GM12864 (cell line): ENCODE measurements at places on chromosomes 6 and 20.

GRCh38 chr20:3208786-3209256 lies 477 bp upstream of the ITPA start:
- DNase-seq, result no peak

DNA sequence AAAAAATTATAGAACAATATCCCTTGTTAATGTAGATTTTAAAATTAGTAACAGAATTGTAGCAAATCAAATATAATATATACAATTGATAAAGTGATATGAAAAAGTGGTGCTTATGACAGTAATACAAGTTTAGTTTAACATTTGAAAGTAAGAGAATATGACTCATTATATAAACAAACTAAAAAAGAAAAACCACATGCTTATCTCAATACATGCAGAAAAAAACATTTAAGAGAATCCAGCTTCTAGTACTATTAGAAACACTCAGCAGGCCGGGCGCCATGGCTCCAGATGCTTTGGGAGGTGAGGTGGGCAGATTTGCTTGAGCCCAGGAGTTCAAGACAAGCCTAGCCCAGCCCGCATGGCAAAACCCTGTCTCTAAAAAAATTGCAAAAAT lies 60.7 kb upstream of the LAMA2 start:
- no peak for DNase-seq

- DNase-seq, result no peak
Measured at GRCh38 chr6:140729521-140729920, 1355.1 kb upstream of the CITED2 start.

DNA sequence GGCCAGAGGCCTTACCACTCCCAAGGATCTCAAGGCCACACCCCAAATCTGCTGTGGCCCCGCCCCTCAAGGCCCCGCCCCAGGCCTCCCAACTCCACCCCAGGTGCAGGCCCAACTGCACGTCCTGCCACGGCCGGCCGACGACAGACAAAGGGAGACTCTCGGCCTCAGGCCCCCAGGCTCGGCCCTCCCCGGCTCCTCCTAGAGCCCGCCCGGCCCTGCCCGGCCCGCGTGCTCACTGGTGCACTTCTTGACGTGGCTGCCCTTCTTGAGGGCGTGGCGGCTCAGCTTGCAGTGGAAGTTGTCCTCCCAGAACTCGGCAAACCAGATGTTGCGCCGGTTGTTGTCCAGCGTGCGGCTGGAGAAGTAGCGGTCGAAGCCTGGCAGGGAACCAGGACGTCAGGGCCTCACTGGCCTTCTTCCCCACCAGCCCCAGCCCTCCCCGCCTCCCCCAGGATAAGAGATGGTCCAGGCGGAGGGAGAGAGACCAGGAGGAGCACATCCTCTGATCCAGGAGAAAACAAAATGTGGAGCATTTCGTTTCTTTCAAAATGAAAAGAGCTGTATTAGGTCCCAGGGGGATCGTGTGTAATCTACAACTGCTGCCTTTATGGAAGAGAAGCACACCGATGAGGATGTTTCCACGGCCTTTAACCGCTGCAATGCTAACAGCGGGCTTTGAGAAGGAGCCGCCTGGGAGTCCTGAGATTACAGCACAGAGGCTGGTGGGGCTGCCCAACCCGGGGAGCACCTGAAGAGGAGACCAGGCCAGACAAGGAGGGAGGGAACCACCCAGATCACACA lies 89.4 kb downstream of the GRM4 start:
- no peak for DNase-seq

GRCh38 chr6:128150376-128150775 lies 249.5 kb upstream of the THEMIS start:
- no peak for DNase-seq

GRCh38 chr6:138945354-138945753 lies 42.7 kb downstream of the REPS1 start:
- no peak for DNase-seq

- no peak for DNase-seq
Measured at GRCh38 chr6:144879436-144879835, 594.3 kb downstream of the UTRN start.

DNA sequence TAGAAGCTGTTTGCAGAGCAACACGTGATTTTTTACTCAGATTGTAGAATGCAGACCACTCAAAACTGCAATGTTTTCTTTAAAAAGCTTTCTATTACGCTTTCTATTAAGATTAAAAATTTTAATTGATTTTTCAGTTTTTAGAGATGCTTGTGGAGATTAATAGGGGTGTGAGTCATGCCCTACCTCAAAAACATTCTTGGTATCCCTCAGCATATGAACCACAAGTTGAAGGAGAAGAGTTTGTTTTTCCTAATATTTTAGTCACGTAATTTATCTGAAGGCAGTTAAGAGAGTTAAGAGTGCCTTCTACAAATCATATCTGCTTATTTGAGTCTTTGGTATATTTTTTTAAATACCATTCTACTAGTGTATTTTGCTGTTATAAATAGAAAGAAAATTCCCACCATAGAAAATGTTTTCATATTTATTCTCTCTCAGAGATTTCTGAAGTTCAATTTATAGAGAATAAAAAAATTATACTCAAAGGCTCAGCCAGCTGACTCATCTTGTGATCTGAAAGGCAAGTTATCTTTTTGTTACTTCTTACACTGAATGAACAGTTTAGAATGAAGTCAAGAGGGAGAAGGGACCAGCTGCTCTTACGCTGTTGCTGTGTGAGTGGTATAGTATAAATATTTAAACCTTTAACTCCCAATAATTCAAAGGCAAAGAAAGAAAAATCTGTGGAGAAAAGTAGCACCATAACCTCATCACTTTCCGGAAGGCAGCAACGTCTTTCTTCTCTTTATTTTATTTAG lies 7.6 kb downstream of the RIPOR2 start:
- DNase-seq, result no peak

GRCh38 chr6:14728396-14729024 lies 517.4 kb upstream of the JARID2 start:
- no peak for DNase-seq

DNA sequence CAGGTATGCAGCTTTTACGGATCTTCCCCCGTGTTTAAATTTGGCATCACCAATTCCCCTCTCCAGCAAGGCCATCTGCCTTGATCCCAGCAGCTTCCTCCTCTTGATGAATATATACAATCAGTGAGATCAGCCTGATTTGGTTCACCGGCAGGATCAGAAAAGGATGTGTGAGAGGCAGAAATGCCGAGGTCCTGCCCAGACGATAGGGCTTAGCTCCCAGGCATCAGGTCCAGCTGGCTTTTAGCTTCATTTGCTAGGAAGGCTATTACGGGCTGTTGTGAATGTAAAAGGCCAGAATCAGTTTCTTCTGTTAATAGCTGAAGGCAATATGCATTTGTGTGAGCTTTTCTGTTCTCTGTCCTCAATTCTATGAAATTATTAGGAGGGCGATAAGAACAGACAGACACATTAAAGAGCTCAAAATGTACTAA lies 372.8 kb downstream of the BTBD9 start:
- DNase-seq, result no peak
